ENCODE measurements at places on chromosomes 3 and 15.

GRCh38 chr3:126540951-126541627, 17.1 kb downstream of the CHST13 start:
- DNase-seq = no peak

GRCh38 chr3:112228786-112229185, 65.2 kb downstream of the SLC9C1 start:
- no peak for DNase-seq

DNA sequence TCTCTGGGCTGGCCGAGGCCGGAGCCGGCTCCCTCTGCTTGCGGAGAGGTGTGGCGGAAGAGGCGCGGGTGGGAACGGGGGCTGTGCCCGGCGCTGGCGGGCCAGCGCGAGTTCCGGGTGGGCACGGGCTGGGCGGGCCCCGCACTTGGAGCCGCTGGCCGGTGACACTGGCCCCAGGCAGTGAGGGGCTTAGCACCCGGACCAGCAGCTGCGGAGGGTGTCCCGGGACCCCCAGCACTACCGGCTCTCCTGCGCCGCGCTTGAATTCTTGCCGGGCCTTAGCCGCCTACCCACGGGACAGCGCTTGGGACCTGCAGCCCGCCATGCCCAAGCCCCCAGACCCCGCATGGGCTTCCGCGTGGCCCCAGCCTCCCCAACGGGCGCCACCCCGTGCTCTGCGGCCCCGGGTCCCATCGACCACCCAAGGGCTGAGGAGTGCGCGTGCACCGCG, 736.3 kb upstream of the ARRDC4 start:
- no peak for DNase-seq

DNA sequence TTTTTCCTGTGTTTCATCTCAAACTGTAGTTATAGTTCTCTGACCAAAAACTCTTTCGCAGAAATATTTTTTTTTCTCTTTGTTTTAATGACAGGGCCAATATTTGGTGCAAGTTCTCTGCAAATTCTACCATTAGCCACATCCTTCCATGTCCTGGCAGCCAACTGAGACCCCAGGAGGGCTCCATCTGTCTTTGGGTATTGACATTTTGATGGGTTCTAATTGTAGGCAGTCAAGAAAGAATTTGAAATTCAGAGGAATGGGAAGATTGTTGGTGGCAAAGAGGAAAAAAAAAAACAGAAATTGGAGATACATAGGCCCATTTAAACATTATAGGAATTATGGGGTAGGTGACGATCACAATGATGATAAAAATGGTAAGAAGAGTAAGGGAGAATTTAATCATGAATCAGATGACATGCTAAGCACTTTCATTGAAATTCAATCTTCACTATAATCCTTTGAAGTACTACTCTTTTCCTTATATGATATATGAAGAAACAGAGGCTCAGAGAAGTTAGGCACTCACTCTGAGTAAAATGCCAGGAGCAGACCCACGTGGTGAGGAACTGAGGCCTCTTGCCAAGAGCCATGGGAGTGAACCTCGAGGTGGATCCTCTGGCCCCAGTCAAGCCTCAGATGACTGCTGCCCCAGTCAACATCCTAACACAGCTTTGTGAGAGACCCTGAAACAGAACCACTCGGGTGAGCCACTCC, 151.4 kb downstream of the PDZRN3 start:
- no peak for DNase-seq

GRCh38 chr3:146517684-146518435, 26.5 kb downstream of the PLSCR1 start:
- no peak for DNase-seq

GRCh38 chr3:8972639-8973038, 9.4 kb upstream of the RAD18 start:
- DNase-seq = no peak

GRCh38 chr3:145357453-145357852, 803.5 kb downstream of the PLOD2 start:
- no peak for DNase-seq

GRCh38 chr3:19945969-19946831, 697 bp upstream of the RAB5A start:
- no peak for DNase-seq

GRCh38 chr15:62935300-62936081, 107.1 kb upstream of the TPM1 start:
- DNase-seq = no peak

- DNase-seq = no peak
Measured at GRCh38 chr3:63624941-63625560, 27.4 kb upstream of the SNTN start.

DNA sequence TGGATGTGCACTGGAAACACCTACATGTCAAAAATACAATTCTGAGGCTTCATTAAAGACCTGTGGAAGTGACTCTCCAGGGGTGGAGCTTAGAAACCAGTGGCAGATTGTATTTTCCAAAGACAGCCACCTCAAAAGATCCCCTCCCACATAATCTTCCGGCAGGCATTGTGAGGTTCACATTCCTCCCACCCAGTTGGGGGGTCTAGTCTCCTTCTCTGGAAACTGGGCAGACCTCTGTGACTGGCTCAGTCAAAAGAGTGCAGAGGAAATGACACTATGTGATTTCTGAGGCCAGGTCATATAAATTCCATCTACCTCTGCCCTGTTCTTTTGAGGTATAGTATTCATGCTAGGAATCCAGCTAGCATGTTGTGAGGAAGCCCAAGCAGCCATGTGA, 1.9 kb upstream of the CFAP92 start:
- DNase-seq = no peak

GRCh38 chr3:158455406-158455805, 115.6 kb upstream of the MLF1 start:
- no peak for DNase-seq

- no peak for DNase-seq
Measured at GRCh38 chr3:171346582-171347300, 113.5 kb downstream of the TNIK start.

GRCh38 chr3:14822670-14823390, 4.1 kb downstream of the FGD5 start:
- DNase-seq = no peak

- no peak for DNase-seq
Measured at GRCh38 chr15:32849769-32850668, 132.2 kb downstream of the GREM1 start.

- no peak for DNase-seq
Measured at GRCh38 chr3:18349197-18349798, 75.8 kb downstream of the SATB1 start.

DNA sequence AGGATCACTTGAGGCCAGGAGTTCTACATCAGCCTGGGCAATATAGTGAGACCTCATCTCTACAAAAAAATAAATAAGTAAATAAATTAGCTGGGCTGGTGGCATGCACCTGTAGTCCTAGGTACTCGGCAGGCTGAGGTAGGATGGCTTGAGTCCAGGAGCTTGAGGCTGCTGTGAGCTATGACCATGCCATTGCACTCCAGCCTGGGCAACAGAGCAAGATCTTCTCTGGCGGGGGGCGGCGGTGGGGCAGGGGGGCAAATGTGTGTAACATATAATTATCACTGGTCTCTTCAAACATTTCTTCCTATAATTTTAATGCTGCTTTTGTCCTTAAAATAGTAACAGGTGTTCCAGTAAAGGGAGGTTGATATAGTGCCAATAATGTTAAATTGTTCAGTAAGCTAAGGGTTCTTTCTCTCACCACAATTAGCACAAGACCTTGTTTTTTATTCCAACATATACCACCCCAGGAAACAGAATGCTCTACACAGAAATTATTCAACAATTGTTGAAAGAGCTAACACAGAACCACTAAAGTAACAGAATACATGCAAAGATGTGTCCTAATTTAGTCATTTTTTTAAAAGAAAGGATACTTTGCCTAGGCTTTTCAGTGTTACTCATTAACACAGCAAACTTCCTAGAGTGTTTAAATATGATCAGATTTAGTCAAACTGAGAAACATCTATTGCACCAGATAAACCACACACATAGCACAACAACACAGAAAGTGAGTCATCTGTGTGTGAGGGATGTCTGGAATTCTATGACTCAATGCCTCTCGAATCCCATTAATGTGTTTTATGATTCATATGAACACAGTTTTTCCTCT, 29.1 kb downstream of the ANKRD28 start:
- no peak for DNase-seq

GRCh38 chr3:121870717-121871116, 23.5 kb upstream of the SLC15A2 start:
- no peak for DNase-seq

DNA sequence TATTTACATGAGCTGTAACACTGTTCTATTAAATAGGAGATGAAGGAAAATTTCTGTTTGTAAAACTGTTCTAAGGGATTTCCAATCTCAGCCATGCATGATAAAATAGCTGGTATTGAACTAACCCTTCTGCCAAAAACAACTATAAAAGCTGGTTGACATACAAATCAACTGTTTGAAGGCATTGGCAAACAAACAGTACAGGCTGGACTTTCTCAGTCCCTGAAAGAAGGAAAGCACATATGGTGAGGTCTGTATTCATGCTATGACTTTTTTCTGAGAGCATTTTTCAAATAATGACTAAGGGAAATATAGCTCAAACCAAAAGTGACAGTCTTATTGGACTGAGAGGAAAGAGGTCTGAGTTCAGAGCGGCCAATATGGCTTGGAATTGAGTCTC, 117.0 kb upstream of the CCDC54 start:
- no peak for DNase-seq

DNA sequence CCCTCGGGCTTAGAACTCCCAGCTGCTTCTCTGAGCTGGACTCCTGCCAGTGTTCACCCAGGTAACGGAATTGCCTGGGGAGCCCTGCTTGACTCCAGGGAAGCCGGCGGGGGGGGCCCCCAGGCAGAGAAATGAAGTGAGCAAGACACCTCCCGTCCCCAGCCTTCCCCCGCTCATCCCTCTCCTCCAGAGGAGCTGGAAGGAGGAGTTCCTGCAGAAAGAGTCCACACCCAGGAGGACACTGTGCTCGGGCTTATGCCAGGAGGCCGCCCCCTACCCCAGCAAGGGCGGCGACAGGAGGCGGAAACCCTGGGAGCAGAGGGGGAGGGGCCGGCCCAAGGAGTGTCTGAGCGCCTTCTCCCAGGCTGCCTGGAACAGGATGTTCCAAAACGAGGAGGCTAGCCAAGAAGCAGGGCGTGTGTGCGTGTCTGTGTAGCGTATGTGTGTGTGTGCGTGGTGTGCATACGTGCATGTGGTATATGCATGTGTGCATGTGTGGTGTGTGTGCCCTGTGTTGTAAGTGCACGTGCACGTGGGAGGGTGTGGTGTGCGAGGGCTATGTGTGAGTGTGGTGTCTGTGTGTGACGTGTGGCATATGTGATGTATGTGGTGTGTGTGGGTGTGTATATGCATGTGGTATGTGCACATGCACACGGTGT, 511.3 kb downstream of the SHQ1 start:
- no peak for DNase-seq

DNA sequence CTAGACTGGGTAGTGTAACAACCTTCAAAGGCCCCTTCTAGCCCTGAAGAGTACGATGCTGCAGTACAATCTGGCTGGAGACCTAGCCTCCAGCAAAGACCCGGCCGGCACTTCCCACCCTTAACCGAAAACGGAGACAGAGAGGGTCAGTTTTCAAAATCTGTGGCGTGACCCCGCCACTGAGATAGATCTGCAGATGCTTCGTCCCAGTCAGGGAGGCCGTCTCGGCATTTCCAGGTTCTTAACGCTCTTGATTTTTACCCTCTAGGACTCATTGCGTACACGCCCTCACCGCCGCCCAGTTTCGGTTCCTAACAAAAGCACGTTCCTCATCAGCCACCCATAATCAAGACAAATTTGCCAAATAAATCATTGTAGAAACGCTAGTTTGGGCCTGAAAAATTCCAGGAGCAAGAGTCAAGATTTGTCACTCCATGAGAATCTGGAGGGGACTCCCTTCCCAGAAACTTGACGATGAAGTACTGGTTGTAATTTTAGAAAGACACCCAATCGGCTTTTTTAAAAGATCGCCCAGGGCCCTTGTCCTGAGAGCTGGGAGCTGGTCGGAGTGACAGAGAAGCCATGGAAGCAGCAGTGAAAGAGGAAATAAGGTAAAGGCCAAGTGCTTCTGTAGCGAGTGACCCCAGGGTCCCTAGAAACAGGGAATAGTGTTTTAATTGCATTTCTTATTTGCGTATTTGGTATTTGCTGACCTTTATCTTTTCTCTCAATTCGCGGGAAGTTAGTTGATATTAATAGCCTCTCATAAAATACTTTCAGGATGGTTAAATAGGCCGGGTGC, 868 bp upstream of the TMEM87A start:
- peak; percentile 67 for DNase-seq

DNA sequence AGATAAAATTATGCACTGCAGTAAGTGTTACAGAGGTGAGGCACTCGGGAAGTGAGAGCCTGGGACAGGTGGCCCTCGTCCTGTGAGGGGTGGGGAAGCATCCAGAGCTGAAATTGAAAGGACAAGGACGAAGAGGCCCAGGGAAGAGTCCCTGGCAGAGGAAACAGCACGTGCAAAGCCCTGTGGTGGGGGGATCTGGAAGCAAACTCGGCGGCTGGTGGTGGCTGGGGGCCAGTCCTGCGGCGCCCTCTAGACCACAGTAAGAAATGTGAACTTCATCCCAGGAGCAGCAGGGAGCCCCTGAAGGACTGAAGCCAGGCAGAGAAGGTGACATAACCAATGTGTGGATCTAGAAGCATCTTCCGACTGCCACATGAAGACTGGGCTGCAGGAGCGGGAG, 42.8 kb downstream of the GRIP2 start:
- DNase-seq = no peak

- DNase-seq = no peak
Measured at GRCh38 chr15:73246439-73246838, 122.3 kb downstream of the HCN4 start.

GRCh38 chr15:71677352-71677751, 133.0 kb upstream of the NR2E3 start:
- DNase-seq = no peak

GRCh38 chr15:35043373-35044095, 41.6 kb downstream of the NANOGP8 start:
- DNase-seq = no peak

- no peak for DNase-seq
Measured at GRCh38 chr3:117097351-117097750, 387.8 kb downstream of the TUSC7 start.

DNA sequence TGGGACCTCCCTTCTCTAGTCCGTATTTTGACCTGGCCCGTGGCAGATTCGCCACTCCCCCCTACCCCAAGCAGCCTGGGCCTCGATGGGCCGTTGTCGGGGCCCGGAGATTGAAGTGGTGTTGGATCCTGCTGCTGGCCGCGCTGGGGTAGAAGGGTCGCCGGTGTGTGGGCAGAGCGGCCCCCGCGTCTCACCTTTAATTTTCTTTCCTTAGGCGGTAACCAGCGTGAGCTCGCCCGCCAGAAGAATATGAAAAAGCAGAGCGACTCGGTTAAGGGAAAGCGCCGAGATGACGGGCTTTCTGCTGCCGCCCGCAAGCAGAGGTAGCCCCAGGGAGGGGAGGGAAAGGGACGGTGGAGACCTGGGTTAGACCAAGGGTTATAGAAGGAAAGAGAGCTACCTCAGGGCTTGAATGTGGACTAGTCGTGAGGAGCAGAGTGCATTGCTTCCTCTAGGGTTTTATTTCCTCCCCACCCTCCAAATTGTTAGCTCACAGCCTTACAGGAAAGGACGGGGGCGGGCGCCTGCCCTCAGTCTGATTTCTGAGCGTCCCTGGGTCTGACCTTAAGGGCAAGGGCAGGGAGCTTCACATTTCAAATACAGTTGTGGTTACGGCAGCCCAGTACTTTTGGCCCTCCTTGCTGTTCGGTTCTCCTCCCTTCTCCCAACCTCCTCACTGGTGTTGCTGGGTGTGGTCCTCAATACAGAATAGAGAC, 799 bp downstream of the SERF2 start:
- no peak for DNase-seq

Data from stimulated activated CD4-positive, alpha-beta T cell treated with anti-CD3 and anti-CD28 coated beads, TNF-alpha, amount 100 ng/mL, for 24 hours (primary cell).